HEK293T (cell line): ENCODE measurements at places on chromosomes 4 and X.

GRCh38 chr4:116066711-116067245 lies 953.4 kb upstream of the NDST4 start:
- DNase-seq, result no peak

DNA sequence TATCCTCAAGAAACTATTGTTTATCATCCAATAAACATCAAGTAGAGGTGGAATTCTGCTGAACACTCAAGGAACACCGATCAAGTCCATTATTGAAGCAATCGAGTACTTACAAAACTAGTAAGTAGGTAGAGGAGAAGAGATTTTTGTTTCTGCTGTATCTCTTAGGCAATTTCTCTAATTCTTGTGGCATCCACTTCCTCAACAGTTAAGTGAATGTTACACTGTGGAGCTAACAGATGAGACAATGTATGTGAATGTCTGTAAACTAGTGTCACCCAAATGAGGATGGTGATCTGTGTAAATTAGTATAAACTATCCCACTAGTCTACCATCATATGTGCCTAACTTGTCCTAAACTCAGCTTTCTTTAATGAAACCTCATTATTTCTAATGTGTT lies 261.6 kb downstream of the ARHGAP24 start:
- DNase-seq, result no peak

DNA sequence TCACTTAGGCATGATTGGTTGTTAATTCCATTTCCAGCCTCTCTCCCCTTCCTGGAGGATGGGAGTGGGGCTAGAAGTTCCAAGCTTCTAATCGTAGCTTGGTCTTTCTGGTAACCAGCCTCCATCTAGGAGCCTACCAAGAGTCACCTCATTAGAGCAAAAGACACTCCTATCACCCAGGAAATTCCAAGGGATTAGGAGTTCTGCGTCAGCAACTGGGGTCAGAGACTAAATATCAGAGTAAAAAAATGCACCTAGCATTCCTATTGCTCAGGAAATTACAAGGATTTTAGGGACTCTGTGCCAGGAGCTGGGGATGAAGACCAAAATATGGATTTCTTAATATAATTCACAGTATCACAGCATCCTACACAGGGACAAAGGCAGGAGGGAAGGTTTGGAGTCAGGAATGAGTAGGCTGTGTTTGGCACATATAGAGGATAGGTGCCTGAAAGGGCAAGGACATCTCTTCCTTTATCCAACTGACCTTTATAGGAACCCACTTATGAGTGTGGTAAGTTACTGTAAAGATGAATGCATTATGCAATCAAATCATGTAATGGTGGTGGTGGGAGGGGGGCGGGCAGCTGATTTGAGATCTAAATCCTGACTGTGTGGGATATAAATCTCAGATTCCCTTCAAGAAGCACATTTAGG lies 30.5 kb upstream of the LIMCH1 start:
- DNase-seq, result no peak

GRCh38 chr4:138833974-138834373 lies 181.6 kb upstream of the NOCT start:
- DNase-seq, result no peak

GRCh38 chr4:24674279-24674678 lies 89.9 kb upstream of the DHX15 start:
- no peak for DNase-seq

- DNase-seq, result peak; percentile 34
These were observed 1050.0 kb upstream of the INTU start for GRCh38 chr4:126582737-126583136.

- DNase-seq, result no peak
These were observed 42.0 kb upstream of the BMPR1B start for GRCh38 chr4:94715726-94716125.

DNA sequence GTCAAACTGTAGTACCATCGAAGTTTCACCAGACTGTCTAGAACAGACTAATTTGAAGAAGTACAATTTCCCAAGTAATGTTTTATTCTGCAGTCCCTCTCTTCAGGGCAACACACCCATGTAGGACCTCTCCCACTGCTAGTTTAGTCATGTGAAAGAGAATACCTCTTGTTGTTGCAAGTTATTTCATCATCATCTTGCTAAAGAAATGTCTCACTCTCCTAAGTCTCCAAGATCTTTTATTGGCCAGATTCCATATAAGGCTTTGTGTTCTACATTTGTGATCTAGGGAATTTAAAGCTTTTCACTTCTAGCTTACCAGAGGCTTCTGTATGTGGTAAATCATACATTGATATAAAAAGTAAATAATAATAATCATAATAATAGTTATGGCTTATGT lies 745.3 kb upstream of the MAGEB2 start:
- no peak for DNase-seq

GRCh38 chr4:94803181-94803580 lies 45.4 kb downstream of the BMPR1B start:
- no peak for DNase-seq

DNA sequence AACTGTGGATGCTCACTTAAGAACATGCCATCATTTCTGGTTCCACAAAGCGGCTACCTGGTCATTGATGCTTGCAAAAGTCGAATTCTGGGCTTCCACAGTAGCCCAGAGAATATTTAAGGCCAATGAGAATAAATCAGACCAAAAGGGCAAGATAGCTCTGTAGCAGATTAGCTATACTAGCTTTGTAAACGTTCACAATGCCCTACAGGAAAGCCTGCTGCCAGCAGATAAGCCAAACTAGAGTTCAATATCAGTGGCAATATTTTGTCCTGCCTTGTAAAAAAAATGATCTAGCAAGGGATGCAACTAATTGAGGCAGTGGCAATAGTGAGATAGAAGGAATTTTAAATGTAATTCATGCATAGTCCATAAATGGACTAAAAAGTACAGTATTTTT lies 387.7 kb upstream of the TEX13C start:
- no peak for DNase-seq

DNA sequence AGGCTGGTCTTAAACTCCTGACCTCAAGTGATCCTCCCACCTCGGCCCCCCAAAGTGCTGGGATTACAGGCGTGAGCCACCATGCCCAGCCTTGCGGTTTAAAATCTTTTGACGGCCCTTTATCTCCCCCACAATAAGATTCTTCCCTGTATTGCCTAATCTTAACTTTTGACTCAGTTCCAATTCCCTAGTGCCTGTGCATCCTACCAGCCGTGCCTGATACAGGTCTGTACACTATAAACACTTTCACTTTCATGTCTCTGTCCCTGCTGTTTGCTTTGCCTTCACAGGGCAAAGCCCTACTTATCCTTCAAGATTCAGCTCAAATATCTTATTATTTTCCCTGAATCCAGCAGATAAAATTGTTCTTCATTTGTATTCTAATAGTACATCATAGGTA lies 74.6 kb downstream of the WDR44 start:
- DNase-seq, result no peak

GRCh38 chrX:134484039-134484438 lies 24.1 kb downstream of the HPRT1 start:
- DNase-seq, result peak; percentile 28

GRCh38 chr4:1249731-1250526 lies 999 bp upstream of the CTBP1 start:
- peak; percentile 3 for DNase-seq

DNA sequence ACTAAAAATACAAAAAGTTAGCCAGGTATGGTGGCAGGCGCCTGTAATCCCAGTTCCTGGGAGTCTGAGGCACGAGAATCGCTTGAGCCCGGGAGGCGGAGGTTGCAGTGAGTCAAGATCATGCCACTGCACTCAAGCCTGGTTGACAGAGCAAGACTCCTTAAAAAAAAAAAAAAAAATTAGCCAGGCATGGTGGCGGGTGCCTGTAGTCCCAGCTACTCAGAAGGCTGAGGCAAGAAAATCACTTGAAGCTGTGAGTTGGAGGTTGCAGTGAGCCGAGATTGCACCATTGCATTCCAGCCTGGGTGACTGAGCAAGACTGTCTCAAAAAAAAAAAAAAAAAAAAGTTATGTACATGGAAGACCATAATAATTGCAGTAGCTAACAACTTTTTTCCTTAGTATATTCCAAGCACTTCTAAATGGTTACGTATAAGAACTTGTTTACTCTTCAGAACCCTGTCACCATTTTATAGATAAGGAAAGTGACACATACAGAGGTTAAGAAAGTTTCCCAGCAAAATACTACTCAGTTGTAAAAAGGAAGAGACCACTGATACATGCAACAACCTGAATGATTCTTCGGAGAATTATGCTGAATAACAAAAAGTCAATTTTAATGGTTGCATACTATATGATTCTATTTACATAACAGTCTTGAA lies 24.5 kb downstream of the RUFY3 start:
- no peak for DNase-seq

DNA sequence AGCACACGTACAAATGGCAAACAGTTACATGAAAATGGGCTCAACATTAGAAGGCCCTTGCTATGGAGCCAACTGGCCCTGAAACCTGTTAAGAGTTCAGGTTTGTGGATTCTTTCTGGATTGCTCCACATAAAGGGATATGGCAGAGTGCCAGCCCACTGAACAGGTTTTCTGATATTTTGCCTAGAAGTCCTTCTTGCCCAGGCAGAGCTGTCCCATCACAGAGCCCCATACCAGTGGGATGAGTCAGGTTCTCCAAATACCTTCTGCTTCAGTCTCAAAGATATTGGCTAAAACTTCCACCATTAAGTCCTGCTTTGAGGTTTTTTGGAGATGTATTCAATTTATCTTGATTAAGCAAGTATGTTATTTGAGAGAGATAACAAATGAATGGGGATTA lies 146.8 kb upstream of the IL1RAPL2 start:
- DNase-seq, result no peak

GRCh38 chr4:169335331-169335730 lies 64.6 kb upstream of the SH3RF1 start:
- DNase-seq, result no peak

DNA sequence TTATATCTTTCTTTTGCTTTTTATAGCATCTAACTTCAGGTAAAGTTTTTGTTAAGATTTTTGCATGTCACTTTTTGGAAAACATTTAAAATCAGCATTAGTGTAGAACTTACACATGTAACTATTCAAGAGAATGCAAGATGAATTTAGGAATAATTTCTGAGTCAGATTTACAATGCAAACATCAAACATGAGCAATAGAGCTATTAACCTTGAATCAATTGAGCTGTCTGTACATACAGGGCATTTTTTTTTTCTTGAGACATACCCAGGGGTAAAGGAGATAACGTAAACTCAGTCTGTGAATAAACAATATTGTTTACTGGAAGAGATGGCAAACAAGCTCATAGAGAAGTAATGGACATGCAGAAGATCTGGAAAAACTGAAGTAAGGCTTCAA lies 311.5 kb downstream of the IL1RAPL2 start:
- DNase-seq, result no peak

- no peak for DNase-seq
These were observed 27.0 kb downstream of the MBNL3 start for GRCh38 chrX:132461886-132462285.

DNA sequence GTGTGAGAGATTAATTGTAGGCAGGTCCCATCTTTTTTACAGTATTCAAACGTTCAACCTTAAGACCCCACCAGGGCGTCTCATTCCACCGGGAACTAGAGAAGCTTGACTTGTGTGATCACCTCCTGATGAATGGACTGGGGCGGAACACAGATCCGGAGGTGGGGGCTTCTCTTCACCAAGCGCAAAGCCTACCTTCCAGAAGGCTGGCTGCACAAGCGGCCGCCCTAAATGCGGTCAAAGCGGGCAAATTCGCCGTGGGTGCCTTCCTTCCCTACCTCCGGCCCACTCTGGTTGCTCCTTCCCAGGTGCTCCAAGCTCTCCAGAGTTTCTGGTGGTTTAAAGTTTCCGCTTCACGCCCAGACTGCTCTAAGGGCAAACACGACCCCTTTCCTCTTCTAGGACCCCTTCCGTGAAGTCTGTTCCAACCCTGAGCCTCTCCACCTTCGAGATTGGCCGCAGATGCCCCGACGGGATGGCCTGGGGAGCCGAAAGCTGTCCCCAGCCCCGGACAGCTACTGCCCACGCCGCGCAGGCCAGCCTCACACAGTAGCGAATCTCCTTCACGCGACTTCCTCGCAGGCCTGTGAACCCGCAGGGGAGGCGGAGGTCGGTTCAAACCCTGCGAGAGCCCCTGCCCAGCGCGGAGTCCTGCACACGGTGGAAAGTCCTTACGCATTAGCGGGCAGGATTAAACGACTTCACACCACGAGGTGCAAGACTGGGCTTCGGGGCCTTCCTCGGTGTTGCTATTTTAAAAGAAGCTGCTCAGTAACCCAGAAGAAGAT lies 1.6 kb upstream of the WWC2 start:
- no peak for DNase-seq

- DNase-seq, result no peak
These were observed 98.9 kb downstream of the LARP1B start for GRCh38 chr4:128159967-128160366.

- peak; percentile 70 for DNase-seq
These were observed 5.9 kb upstream of the SEPTIN6 start for GRCh38 chrX:119698845-119699244.

- DNase-seq, result no peak
These were observed 498.3 kb upstream of the INTU start for GRCh38 chr4:127134490-127134889.

DNA sequence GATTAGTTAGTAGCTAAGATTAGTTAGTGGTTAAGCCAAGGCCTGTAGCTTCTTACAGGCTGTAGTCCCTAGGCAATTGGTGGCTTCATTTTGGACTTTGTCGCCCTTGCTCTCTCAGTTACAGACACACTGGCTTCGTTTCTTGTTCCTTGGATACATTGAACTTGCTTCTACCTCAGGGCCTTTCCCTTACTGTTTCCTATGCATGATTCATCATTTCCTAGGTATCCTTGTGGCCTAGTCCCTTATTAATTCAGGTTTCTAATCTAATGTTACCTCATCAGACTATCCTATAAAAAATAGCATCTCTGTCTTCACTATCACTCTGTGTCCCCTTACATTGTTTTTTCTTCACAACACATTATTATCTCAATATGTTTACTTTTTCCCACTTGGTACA lies 45.5 kb upstream of the LCORL start:
- no peak for DNase-seq

- no peak for DNase-seq
These were observed 547 bp upstream of the PDGFRA start for GRCh38 chr4:54228546-54228945.

DNA sequence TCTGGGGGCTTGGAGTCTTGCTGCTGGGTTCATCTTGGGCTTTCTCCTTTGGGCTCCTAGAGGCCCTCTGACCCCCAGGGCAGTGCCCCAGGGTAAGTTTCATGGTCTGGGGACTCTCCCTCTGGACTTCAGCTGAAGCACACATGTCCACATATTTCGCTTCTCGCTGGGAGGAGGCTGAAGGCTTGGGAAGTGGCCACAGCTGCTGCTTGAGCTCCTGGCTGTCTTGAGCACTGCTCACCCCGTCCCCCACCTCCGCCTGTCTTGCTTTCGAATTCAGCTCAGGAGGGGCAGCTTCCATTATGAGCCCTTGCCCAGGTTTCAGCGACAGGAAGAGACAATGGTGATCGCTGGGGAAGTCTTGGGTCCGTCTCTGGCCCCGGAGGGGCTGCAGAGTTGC lies 3.7 kb downstream of the C4orf54 start:
- DNase-seq, result no peak

GRCh38 chrX:86946569-86946968 lies 571.0 kb upstream of the KLHL4 start:
- DNase-seq, result peak; percentile 18
